Dermis microvascular lymphatic vessel endothelial cell (primary cell): ENCODE measurements at places on chromosomes 1 and 21. TPM values are rescaled to one million over a fixed set of nuclear protein-coding genes. Genes with fewer than 3 reads are reported as not detected.

The KRTAP11-1 gene
- not detected in 2 replicates for total RNA-seq

The SERPINC1 gene
- total RNA-seq: 0.13 TPM in 1 of 2 replicates, not detected in the other

The ADGRB2 gene
- 0.26 and 0.51 TPM in 2 replicates for total RNA-seq

- no peak for DNase-seq
Measured at GRCh38 chr1:21384620-21385019, 55.3 kb upstream of the NBPF3 start.

- no peak for DNase-seq
Measured at GRCh38 chr1:157652859-157653493, 47.6 kb downstream of the FCRL3 start.

DNA sequence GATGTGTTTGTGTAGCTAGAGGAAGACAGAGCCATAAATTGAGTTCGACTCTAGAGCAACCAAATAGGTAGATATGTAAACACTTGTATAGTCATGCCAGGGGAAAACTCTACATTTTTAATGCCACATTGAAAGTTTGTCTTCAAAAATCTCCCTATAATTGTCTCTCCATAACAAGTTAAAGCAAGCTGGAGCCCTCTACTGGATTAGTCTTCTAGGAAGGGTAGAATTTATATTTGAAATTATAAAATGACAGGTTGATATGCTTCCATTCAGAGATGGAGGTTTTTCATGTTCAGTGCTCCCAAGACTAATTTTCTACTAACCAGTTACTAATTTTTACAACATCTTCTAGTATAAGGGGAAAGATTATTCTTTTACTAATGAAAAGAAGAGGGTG lies 13.1 kb upstream of the COL24A1 start:
- no peak for DNase-seq

DNA sequence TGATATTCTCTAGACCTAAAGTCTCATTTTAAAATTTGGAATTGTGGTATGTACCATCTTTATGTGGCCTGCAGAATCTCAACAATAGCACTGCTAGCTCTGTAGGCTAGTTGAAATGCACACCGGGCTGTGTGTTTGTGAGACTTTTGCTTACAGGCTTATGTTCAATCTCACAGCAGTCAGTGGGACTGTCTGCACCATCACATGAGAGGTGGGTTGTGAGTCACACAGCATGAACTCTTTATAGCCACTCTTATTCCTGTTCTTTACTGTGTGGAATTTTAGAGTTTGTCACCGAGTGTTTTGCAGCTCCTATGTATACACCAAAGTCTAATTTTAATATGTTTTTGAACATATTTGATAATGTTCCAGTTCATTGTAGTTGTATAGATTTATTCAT lies 74.6 kb downstream of the RASAL2 start:
- DNase-seq: no peak
